DMS53 (cell line): ENCODE measurements at places on chromosomes 6 and 20.

DNA sequence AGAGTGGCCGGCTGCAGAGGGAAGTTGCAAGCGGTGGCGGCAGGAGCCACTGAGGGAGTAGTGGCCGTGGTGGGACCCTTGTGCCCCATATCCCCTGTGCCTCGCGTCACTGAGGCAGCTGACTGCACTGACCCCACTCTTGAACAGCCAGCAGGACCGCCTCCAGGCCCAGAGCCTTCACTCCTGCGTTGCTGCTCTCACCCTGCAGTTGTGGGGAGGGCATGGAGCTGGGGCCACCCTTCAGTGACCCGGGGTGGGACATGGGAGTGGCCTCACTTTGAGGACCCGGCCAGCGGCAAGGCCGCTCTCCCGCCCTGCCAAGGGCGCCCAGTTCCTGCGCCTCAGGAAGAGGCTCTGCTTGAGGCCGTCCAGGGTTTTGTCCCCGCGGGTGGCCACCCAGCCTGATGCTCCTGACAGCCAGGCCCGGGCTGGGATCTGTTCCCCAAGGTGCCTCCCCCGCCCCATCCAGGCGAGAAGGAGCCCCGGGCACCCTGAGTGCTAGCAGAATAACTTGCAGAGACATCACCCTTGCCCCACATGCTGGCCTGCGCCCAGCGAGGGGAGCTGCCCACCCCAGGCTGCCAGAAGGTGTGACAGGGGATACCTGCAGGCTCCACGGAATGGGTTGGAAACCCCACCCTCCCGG lies 44.4 kb downstream of the HLA-DRA start:
- DNase-seq: no peak

DNA sequence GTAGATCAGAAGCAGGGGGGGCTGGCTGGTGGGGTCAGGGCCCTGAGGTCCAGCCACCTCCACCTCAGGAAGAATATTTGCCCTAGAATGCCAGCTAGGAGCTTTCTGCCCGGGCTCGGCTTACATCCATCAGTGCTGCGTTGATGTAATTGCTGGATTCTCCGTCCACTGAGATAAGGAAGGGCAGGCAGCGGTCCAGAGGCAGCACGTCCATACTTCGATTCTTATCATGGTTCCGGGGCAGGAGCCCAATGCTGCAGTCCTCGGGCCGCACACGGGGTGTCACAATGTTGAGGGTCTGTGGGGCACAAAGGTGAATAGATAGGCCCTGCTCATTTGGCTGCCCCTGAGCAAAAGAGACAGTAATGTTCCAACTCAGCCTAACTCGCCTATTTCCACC lies 483.8 kb upstream of the CHD6 start:
- no peak for DNase-seq

DNA sequence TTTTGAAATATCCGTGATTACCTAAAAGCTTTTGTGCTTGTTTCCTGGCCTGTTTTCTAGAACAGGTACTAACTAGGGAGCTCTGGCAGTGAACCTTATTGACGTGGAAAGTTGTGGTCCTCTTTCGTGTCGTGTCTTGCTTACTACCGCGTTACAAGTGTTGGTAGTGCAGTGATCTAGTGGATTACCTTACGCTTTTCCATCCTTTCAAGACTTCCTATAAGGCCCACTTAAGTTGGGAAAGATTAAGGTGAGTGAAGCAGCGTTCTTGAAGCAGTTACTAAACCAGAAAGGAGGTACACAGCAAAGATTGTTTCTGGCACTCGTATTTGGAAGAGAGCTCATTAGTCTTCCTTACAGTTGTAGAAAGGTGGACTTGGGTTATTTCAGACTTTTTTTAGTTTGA lies 1.9 kb downstream of the PNRC1 start:
- peak; percentile 20 for DNase-seq

DNA sequence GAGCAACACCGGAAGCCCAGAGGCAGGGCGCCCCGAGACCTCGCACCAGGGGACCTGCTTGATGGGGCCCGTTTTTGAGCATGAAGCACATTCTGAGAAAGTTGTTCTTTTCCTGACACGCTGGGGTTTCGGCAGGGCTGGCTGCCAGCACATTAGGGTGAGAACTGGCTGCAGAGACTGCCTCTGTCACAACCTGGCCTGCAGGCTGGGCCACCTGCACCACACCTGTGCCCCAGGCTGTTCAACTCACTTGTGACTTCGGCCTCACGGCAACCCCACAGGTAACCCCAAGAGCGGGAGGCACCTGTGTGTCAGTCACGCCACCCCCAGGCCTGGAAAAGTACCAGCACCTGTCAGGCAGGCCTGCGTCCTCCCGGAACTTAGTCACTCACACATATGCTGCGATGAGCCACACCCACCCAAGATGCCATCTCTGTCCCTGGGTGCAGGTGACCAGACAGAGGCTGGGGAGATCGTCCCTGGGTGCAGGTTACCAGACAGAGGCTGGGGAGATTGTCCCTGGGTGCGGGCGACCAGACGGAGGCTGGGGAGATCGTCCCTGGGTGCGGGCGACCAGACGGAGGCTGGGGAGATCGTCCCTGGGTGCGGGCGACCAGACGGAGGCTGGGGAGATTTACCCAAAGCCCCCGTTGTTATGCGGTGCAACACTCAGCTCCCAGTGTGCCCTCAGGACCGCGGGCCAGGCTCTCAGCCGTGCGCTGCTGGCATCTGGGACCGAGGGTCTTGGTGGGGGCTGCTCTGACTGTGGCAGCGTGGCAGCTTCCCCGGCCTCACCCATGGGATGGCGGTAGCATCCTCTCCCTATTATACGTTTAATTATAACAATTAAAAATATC lies 82.5 kb upstream of the BHLHE23 start:
- DNase-seq: no peak

DNA sequence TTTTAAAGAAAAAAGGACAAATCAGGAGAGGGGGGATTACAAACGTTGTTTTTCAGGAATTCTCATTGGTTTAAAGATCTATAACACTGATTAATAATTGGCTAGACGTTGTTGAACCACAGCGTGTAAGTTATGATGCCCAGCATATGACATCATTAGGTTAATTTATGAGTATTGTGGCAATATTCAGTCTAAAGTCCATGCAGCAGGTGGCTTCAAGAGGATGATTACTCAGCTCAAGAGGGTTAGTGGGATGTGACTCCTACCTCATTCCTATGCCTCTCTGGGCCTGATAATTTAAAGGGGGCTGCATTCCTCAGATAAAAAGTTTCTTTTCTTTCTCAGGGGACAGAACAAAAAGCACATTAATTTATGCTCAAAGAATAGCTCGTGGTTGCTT lies 1309.0 kb downstream of the EPHA7 start:
- peak; percentile 96 for DNase-seq

- no peak for DNase-seq
Measured at GRCh38 chr20:51327251-51327841, 215.2 kb downstream of the NFATC2 start.

DNA sequence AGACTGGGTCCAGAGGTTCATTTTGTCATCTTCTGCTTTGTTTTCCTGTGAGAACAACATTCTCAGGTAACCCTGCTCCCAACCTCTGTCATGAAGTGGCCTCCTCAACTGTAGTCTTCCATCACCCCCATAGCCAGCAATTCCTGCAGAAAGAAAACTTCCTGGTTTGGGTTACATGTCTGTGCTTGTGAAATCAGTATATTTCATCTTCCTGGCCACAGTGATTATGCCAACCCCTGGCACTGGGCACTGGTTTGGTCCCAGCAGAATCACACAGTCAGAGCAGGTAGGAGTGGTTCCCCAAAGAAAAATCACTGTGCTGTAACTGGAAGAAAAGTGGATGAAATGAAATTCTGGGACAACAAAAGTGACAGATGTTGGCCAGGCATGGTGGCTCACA lies 52.5 kb downstream of the CRYBG1 start:
- DNase-seq: no peak

DNA sequence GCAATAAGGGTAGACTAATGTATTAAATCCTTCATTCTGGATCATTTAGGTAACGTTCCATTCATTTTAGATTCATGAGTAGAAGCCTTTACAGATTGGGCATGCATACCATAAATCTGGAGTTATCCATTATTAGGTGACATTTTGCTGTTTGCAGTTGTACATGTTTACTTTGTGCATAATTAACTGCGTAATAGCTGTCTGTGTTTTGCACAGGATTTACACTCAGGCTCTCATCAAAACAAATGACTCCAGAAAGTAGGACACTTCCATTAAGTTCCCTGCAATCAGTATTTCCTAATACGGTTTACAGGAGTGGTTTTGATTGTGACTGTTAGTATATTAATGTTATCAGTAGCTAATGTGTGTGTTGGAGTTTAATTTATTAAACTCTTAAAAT lies 997.4 kb downstream of the HACE1 start:
- no peak for DNase-seq

DNA sequence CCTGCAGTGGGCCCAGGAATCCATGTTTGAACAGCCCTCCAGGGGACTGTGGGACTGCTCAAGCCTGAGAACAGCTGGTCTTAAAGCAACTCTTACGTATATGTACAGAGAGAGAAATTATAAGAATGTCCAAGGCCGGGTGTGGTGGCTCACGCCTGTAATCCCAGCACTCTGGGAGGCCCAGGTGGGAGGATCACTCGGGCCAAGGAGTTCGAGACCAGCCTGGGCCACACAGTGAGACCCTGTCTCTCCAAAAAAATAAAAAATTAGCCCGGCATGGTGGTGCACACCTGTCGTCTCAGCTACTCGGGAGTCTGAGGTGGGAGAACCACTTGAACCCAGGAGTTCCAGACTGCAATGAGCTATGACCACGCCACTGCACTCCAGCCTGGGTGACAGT lies 134.0 kb downstream of the DTNBP1 start:
- DNase-seq: no peak

- no peak for DNase-seq
Measured at GRCh38 chr6:20810727-20811108, 276.5 kb downstream of the CDKAL1 start.

DNA sequence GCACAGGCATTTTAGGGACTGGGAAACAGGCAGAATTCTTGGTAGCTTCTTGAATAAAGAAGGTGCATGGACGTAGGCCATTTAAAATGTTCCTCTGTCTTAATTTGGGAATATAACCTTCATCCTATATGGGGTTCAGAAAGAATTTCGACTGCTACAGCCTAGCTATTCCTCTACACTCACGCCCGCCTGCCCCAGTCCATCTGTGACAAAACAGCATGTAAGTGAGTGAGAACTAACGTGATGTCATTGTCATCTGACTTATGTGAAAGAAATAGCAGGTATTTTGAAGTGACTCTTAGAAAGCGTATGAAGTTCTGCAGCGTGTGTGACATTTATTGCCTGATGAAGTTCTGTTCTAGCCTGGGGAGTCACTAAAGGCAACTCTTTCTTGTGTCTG lies 52.2 kb upstream of the SLC22A1 start:
- DNase-seq: no peak

DNA sequence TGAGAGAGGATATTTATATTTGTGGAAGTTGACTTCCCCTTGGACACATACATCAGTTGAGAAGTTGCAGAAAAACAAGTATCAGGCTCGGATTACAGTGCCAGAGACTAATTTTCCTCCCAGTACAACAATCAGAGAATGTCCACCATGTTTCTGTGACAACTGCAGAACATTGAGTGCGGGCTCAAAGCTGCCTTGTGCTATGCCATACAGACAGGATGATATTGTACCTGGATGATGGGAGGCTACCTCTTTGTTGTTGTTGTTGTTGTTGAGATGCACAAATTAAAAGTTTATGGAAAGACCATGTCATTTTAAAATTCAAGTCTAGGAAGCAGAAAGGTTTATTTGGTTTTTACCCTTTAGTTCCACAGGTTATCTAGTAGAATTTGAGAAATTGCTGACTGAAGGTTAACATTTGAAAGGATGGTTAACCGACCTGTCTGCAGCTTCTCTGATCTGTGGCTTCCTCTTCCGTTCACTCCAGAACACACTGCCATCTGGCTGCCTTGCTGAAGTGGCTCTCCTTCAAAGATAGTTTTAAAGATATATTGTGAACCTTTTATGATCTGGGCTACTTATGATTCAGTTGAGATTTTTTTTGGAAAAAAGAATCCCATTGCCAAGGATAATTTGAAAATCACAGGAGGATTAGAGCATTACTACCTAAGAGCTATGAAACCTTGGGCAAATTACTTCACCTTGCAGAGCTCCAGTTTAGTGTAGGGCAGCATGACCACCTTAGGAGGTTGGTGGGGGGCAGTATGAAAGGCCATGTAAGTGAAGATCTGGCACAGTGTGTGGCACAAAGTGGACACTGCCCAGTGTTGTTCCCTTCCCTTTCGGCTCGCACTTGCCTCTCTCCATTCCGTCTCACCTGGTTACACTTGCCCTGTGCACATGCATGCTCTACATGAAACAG lies 15.9 kb downstream of the TMEM200A start:
- DNase-seq: no peak

DNA sequence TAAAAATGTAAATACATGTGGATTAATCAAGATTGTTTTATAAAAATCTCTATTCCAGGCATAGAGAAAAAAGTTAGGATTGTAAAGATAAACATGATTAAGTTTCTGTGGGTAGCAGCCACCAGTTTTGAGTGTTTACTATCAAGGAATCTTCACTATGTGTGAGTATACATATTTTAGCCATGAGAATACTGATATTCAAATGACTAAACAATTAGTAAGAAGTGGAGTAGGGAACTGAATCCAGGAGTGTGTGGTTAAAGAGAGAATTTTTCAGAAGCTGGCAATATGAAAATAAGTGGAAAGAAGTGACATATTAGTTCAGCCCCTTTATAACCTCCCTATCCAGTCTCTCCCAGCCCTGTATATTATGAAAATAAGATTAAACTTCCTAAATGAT lies 10.3 kb downstream of the ELOVL2 start:
- no peak for DNase-seq

DNA sequence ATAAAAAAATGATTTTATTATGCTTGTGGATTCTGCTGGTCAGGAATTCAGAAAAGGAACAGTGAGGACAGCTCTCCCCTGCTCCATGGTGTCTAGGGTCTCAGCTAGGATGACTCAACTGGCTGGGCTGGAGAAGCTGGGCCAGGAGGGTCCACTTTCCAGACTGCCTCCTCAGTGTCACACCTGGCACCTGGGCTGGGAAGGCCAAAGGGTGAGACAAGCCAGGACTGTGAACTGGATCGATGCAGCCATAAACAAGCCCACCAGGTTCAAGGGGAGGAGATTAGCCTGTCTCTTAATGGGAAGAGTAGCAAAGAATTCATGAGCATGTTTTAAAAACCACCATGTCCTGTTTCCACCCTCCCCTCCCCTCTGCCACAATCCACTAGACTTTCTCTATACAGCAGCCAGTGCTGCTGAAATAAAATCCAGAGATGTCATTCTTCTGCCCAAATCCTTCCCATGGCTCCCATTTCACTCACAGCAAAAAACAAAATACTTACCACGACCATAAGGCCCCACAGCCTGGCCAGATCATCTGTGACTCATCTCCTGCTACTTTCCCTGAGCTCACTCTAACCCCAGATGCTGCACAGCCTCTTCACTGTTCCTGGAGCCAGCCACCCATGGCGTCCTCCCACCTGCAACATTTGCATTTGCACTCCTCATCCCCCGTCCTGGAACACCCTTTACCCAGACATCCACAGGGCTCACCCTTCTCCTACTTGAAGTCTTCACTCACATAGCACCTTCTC lies 13.8 kb downstream of the SPTLC3 start:
- peak; percentile 66 for DNase-seq

- no peak for DNase-seq
Measured at GRCh38 chr6:167917551-167918154, 79.8 kb upstream of the KIF25 start.
